WTC11 (cell line): ENCODE measurements at places on chromosomes 1 and 21. TPM values are rescaled to one million over a fixed set of nuclear protein-coding genes. Genes with fewer than 3 reads are reported as not detected.

CCDC185 gene
- not detected in 3 replicates for total RNA-seq

NMNAT2 gene
- total RNA-seq, result 8.8 to 10.5 TPM (median 8.9 TPM) in 3 replicates

S100A12 gene
- total RNA-seq, result not detected in 3 replicates

GPX7 gene
- total RNA-seq, result 9.9 to 13.9 TPM (median 13.1 TPM) in 3 replicates

RHOU gene
- 5.8 to 6.0 TPM (median 5.8 TPM) in 3 replicates for total RNA-seq

- peaks cover 60% of the 10 kb centered on the region for H3K4me1 ChIP-seq
- peaks cover 3% of the 10 kb centered on the region for H3K36me3 ChIP-seq
- H3K27ac ChIP-seq, result peak overlapping the region; percentile 71
- DNase-seq, result no peak
Measured at GRCh38 chr1:8706995-8707396, 110.4 kb downstream of the RERE start.

GRCh38 chr1:60463146-60463545, 389.6 kb upstream of the C1orf87 start:
- H3K4me1 ChIP-seq, result peaks cover 11% of the 10 kb centered on the region
- H3K36me3 ChIP-seq, result no peaks in the 10 kb centered on the region
- peaks cover 68% of the 10 kb centered on the region for H3K27me3 ChIP-seq
- no peak overlapping the region for H3K27ac ChIP-seq
- no peak for DNase-seq

DNA sequence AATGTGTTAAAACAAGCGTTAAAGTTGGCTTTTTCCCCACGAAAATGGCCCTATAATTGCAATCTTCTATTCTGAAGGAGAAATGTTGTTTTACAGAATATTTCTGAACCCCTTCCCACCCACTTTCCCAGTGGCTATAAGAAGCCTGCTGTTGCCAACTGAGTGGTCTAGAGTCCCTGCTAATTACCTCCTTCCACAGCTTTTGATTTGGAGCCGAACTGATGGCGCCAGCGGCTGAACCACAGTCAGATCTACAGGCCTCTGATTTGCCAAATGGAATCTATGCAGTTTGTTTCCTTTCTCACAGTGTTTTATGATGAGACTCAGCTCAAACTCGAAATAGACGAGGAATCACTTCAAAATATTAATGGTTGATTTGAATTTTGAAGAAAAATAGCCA, 76.0 kb upstream of the C1orf105 start:
- no peaks in the 10 kb centered on the region for H3K27me3 ChIP-seq
- no peak overlapping the region for H3K27ac ChIP-seq
- no peak for DNase-seq
- peaks cover 19% of the 10 kb centered on the region for H3K4me1 ChIP-seq

DNA sequence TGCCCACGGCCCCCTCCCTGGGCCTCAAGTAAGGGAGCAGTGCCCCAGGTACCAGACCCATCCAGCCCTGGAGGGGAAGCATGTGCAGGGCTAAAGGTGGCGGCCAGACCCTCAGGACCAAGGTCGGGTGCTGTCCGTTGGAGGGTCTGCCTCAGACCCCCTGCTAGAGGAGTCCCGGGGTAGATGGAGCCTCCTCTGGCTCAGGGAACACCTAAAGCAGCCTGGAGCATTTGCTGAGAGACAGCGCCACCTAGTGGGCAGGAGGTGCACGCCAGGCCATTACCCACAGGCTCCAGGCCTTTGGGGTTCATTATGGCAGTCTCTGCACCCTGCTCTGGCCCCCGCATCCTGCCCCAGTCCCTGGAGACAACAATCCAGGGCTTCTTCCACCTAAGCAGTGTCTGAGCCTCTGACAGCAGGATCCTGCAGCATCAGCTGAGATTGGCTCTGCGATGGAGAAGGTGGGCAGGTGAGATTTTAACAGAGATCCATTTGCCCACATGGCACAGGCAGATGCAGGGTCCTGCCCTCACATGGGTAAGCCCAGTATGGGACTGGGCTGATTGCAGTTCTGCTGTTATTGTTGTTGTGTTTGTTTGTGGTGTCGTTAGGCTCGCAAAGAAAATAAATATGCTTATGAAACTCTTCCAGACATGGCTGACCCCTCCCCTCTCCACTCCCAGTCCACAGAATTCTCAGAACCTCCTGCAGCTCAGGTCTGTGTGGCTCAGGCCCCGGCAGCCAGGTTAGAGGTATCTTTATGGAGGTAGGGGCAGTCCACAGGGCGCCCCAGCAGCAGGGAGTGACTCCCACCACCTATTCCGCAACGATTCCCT, 42.4 kb downstream of the CTNNBIP1 start:
- no peaks in the 10 kb centered on the region for H3K27me3 ChIP-seq
- no peak overlapping the region for H3K27ac ChIP-seq
- H3K4me3 ChIP-seq, result no peak overlapping the region
- no peaks in the 10 kb centered on the region for H3K36me3 ChIP-seq

DNA sequence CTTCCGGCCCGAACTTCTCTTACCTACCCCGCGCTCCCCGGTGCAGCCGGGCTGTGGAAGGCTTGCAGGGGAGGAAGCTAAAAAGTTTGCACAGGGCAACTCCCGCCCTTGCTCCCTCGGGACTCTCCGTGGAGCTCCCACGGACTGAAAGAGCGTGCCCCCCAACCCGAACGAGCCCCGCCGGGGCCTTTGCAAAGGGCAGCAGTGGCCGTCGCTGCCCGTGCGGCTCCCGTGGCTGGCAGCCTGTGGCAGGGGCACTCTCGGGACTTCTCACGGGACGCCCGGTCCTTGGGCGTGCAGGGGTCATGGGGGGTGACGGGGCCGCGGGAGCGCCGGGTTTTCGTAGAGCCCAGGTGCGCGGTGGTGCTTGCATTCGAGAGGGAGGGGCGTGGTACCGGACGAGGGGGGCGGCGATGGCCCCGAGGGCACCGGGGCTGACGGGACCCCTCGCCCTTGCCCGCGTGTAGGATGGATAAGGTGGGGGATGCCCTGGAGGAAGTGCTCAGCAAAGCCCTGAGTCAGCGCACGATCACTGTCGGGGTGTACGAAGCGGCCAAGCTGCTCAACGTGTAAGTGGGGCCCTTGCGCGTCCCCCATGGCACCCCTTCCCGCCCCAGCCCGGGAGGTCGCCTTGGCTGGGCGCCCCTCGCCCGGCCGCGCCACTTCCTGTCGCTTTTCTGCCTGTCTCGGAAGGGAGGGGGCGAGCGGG, 711 bp downstream of the GADD45A start:
- no peaks in the 10 kb centered on the region for H3K27me3 ChIP-seq
- peaks cover 13% of the 10 kb centered on the region for H3K36me3 ChIP-seq
- peak; percentile 58 for DNase-seq
- H3K4me3 ChIP-seq, result peak overlapping the region; percentile 88

DNA sequence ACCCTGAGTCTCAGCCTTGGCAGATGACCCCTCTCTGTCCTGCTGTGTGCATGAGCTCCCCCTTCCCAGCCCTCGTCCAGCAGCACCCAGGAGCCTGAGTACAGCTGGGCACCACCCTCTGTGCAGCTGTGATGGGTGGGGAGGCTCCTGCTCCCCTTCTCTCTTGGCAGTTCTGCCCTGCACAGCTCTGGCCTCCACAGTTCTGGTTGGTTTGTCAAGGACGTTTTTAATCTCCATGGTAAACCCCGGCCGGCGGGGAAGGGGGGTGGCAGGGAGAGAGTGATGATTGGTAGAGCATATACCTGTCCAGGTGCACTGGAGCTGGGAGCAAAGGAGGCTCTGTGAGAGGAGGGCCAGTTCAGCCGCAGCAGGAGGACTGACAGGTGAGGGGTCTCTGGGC, at the start of gene CLCNKA:
CLCNKA (plus strand) TSS at position 356 of the 400 bp plus-strand sequence. CDS start 584 bp downstream, outside the sequence.
- no peak within 1 kb of the TSS for H3K4me3 ChIP-seq
- peaks cover 34% of the 10 kb centered on the region for H3K4me1 ChIP-seq
- H3K36me3 ChIP-seq, result no peaks in the 10 kb centered on the region
- no peak within 1 kb of the TSS for H3K27ac ChIP-seq

GRCh38 chr1:203127666-203128430, at the start of gene ADORA1:
Gene ADORA1 (plus strand): TSS chr1:203127726. CDS start chr1:203128842, 1,116 bp downstream.
- no peak within 1 kb of the TSS for H3K27ac ChIP-seq
- peak; percentile 80 for DNase-seq
- peaks cover 33% of the 10 kb centered on the region for H3K4me1 ChIP-seq
- peaks cover 37% of the 10 kb centered on the region for H3K27me3 ChIP-seq

- no peak overlapping the region for H3K27ac ChIP-seq
- H3K36me3 ChIP-seq, result peaks cover 9% of the 10 kb centered on the region
- H3K27me3 ChIP-seq, result no peaks in the 10 kb centered on the region
- no peak for DNase-seq
- no peak overlapping the region for H3K4me3 ChIP-seq
Measured at GRCh38 chr1:1335792-1336248, 4.7 kb downstream of the TAS1R3 start.

DNA sequence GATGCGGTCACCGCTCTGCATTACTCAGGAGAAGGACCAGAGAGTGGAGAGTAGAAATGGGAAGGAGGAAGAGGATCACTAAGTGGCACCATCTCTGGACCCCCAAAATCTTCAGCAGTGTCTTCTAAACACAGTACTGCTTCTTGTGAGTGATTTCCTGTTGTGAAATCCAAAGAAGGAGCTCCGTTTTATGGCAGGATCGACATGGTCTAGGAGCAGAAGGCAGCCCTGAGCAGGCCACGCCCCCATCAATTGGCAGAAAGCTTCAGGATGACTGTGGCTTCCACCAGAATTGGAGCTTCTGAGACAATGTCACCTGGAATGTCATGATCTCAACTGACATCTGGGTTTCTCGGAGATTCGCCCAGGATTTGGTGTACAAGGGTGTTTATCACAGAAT, 171.5 kb downstream of the ADSS2 start:
- no peaks in the 10 kb centered on the region for H3K4me1 ChIP-seq
- peaks cover 6% of the 10 kb centered on the region; the same call in 1 of the 2 replicates for H3K36me3 ChIP-seq
- no peak overlapping the region for H3K4me3 ChIP-seq
- H3K27ac ChIP-seq, result no peak overlapping the region
- no peaks in the 10 kb centered on the region for H3K27me3 ChIP-seq

DNA sequence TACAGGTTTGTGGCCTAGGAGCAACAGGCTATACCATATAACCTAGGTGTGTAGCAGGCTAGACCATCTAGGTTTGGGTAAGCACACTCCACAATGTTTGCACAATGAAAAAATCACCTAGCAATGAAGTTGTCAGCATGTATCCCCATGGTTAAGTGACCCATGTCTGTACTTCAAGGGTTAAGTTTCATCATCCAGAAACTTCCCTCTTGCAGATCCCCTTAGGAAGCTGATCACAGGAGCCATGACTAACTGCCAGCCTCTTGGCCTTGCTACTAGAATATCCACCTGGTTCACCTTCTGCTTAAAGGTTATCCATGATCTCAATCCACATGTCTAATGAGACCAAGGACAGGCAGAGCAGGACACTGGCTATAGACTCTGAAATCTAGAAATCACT, 3.5 kb upstream of the UBXN10 start:
- H3K4me3 ChIP-seq, result no peak overlapping the region
- peaks cover 22% of the 10 kb centered on the region for H3K4me1 ChIP-seq
- H3K27ac ChIP-seq, result no peak overlapping the region
- H3K27me3 ChIP-seq, result peaks cover 60% of the 10 kb centered on the region
- DNase-seq, result no peak

DNA sequence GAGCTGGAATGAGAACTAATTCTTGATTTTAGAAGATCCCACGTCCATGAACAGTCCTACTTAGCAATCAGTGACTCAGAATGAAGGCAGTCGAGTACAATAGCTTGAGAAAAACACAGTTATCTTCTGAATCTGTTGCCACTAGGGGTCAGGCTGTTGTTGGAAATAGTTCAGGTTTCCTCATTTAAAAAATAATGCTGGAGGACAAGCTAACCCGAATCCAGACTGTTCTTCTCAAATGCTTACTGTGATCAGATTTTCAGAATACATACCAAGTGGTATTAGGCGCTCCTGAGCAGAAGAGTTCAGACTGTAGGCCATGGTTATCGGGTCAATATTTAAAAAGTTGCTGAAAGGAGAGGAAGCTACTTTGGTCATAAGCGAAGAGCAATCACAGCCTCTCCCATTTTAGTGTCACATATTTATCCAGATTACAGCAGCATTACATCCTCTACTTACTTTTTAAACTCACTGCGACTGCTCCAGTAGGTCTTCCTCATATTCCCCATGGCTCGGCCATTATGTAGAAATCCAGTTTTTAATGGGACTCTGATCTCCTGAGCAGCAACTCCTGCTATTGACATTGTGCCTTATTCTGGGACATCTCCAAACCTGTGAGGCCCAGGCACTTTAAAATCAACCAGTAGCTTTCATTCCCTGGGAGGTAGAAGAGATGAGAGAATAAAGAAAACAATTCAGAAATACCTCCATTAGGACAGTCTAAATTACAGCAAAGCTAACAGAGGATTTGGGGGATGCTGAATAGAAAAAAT, 10.9 kb downstream of the ERRFI1 start:
- peak overlapping the region; percentile 87 for H3K27ac ChIP-seq
- no peak overlapping the region for H3K4me3 ChIP-seq
- peaks cover 54% of the 10 kb centered on the region for H3K4me1 ChIP-seq
- no peak for DNase-seq
- no peaks in the 10 kb centered on the region for H3K27me3 ChIP-seq
- peaks cover 36% of the 10 kb centered on the region for H3K36me3 ChIP-seq

DNA sequence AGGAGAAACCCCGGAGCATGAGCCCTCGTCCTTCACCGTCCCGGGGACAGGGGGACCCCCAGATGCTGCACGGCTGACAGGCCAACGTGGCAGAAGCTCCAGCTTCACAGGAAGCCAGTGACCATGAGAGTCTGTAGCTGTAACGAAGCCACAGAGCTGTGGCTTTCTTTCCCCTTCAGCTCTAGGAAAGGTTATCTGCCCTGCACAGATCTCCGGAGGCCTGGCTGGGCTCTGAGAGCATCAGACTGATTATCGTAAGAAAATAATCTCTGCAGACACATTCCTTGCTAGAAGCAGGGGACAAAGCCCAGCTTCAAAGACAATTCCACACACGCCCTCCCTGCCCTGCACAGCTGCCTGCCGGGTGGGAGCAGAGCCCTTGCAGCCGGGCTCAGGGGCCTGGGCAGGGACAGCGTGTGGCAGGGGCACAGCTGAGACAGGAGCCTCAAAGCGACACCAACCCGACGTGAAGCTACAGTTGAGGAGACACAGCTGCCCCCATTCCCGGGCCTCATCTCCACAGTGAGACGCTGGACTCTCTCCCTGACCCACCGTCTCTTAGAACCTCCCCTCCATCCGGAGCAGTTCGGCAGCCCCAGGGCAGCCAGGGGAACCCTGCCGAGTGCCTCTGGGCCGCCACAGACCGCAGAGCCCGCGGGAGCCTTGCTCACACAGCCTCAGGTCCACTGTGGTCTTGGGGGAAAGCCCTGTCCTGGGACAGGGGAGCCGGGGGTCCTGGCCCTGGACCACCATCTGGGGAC, 30.6 kb downstream of the POFUT2 start:
- no peaks in the 10 kb centered on the region for H3K27me3 ChIP-seq
- H3K4me3 ChIP-seq, result no peak overlapping the region
- no peak overlapping the region for H3K27ac ChIP-seq
- H3K4me1 ChIP-seq, result no peaks in the 10 kb centered on the region
